ENCODE measurements at places on chromosomes 5 and 9.

- H3K27me3 ChIP-seq: no peaks in the 10 kb centered on the region
- H3K4me3 ChIP-seq: no peak overlapping the region
- H3K27ac ChIP-seq: no peak overlapping the region
- no peak for DNase-seq
- peaks cover 8% of the 10 kb centered on the region for H3K4me1 ChIP-seq
Measured at GRCh38 chr9:133456409-133456808, 3.4 kb upstream of the CACFD1 start.

- no peak for DNase-seq
- no peaks in the 10 kb centered on the region for H3K36me3 ChIP-seq
- H3K4me3 ChIP-seq: no peak overlapping the region
- peaks cover 11% of the 10 kb centered on the region for H3K27me3 ChIP-seq
Measured at GRCh38 chr9:107368696-107369095, 85.6 kb downstream of the RAD23B start.

DNA sequence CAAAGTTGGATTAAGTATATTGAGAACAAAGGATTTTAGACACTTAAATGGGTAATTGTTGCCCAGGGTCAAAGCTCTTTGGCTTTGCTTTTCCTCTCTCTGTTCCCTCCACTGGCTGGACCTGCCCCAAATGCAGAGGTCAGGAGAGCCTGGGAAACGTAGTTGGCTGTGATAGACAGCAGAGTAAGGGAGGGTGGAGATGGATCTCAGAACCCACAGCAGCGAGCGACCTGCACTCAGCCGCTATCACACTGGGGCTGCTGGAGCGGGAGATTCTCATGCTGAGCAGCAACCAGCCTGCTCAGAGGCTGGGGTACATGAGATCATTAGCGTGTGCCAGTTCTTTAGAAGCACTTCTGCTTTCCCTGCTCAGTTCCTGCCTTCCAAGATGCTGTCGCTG is 71.8 kb upstream of the TTC23L start:
- H3K36me3 ChIP-seq: no peaks in the 10 kb centered on the region
- peaks cover 8% of the 10 kb centered on the region for H3K27me3 ChIP-seq
- no peak for DNase-seq
- H3K4me1 ChIP-seq: no peaks in the 10 kb centered on the region

GRCh38 chr9:118269623-118270022 is 565.4 kb downstream of the TLR4 start:
- H3K27me3 ChIP-seq: no peaks in the 10 kb centered on the region
- H3K4me3 ChIP-seq: no peak overlapping the region
- no peaks in the 10 kb centered on the region for H3K36me3 ChIP-seq
- H3K4me1 ChIP-seq: no peaks in the 10 kb centered on the region

GRCh38 chr5:23157716-23158115 is 304.6 kb upstream of the CDH12 start:
- H3K4me3 ChIP-seq: no peak overlapping the region
- H3K27me3 ChIP-seq: no peaks in the 10 kb centered on the region
- H3K4me1 ChIP-seq: no peaks in the 10 kb centered on the region
- no peaks in the 10 kb centered on the region for H3K36me3 ChIP-seq

DNA sequence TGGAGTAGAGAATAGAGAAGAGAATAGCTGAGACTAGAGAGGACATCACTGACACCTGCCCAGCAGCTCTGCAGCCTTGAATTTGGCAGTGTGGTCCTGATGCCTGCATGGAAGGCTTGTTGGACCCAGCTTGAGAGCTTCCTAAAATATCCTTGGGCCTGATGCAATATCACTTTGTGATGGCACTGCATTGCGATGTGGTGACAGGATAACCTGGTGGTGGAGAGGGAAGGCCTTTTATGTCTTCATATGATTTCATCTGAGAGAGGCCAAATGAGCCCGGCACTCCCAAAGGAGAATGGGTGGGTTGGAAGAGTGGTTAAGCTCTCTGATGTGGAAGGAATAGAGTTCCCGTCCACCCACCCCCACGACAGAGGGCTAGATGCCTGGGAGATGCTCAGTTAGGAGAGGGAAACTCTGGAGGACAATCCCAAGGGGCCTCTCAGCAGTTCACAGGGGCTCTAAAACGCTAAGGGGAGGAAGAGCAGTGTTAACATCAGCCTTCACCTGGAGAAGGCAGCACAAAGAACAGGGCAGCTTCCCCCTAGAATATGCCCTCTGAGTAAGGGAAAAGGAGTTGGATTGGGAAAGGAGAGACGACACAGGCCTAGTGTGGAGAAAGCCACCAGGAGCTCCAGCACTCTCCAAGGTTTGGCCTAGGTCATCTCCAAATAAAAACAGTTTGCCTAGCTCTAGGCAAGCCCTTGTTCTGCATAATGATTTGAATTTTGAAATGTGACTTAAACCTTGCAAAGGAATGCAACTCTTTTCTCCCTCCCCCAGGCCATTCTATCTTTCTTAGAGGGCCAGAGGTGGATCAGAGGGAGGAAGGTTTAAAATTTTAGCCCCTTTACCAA is 99.8 kb upstream of the SSBP2 start:
- H3K4me3 ChIP-seq: peak overlapping the region; percentile 83
- no peaks in the 10 kb centered on the region for H3K27me3 ChIP-seq
- no peaks in the 10 kb centered on the region for H3K36me3 ChIP-seq
- DNase-seq: no peak
- H3K4me1 ChIP-seq: peaks cover 40% of the 10 kb centered on the region

DNA sequence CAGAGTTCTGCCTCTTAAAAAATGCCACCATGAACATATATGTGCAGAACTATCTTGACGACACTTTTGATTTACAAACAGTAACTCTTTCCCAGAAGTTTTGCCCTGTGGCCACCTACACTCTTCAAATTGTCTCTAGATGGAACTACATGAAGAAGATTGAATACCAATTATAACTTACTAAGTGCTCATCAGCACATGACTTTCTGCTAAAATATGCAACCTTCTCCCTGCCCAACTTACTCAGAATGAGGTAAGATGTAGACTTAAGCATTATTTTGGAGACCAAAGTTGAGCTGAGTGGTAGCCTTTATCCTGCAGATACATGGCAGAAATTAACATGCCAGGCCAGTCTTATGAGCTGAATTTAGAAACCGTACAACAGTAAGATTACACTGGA is 105.4 kb downstream of the SEMA5A start:
- no peak overlapping the region for H3K4me3 ChIP-seq
- no peaks in the 10 kb centered on the region for H3K36me3 ChIP-seq
- DNase-seq: no peak
- H3K27me3 ChIP-seq: no peaks in the 10 kb centered on the region

- DNase-seq: no peak
- H3K27me3 ChIP-seq: peaks cover 1% of the 10 kb centered on the region
- no peaks in the 10 kb centered on the region for H3K4me1 ChIP-seq
- no peak overlapping the region for H3K4me3 ChIP-seq
Measured at GRCh38 chr9:18910435-18910834, 122.6 kb downstream of the SAXO1 start.

GRCh38 chr5:10151656-10152055 is 98.0 kb downstream of the ATPSCKMT start:
- no peak for DNase-seq
- H3K27me3 ChIP-seq: no peaks in the 10 kb centered on the region
- no peak overlapping the region for H3K27ac ChIP-seq
- no peaks in the 10 kb centered on the region for H3K4me1 ChIP-seq

- no peak overlapping the region for H3K27ac ChIP-seq
- H3K27me3 ChIP-seq: peaks cover 15% of the 10 kb centered on the region
- peaks cover 29% of the 10 kb centered on the region for H3K4me1 ChIP-seq
- H3K36me3 ChIP-seq: peaks cover 5% of the 10 kb centered on the region
- no peak overlapping the region for H3K4me3 ChIP-seq
Measured at GRCh38 chr5:10604975-10605374, 41.1 kb downstream of the ANKRD33B start.

- no peak for DNase-seq
- H3K27me3 ChIP-seq: peaks cover 3% of the 10 kb centered on the region
- H3K36me3 ChIP-seq: no peaks in the 10 kb centered on the region
- no peak overlapping the region for H3K4me3 ChIP-seq
Measured at GRCh38 chr9:78605041-78606000, 308.4 kb downstream of the PSAT1 start.

DNA sequence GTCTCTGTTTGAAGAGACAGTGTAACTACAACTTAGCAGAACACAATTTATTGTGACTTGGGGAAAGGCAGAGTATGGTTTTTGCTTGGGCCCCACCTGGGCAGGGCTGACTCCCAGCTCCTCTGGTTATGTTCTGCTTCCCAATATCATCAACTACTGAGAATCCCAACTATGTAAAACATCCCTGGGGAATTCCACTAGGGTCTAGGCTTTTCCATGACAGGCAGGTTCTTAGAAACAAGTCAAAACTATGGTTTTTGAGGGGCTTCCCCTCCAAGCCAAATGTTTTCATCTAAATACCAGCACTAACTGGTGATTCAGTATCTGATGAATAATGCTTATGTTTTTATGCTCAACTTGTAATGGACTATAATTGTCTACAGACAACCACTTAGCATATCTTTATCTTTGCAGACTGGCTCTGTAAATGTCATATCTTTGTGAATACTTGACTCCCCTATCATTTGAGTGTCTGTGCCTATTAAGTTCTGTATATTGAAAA is 409.5 kb downstream of the PDE4D start:
- peaks cover 10% of the 10 kb centered on the region for H3K4me1 ChIP-seq
- no peaks in the 10 kb centered on the region for H3K27me3 ChIP-seq
- DNase-seq: peak; percentile 27
- no peak overlapping the region for H3K4me3 ChIP-seq

DNA sequence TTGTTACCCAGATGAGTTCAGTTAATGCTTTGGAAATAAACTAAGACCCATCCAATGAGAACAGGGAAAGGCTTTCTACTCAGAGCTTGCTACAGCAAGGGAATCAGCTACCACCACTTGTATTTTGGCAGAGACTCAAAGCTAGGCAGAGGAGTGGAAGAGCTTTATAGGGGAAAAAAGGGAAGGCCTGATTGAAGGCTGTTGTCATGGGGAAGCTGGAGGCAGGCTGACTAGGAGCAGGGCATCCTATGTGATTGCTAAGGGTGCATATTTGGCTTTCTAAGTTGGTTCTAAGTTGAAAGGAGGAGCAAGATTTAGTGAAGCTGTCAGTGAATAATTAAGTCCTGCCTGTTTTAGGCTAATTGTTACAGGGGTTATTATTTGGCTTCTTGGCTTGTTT is 115.5 kb downstream of the PTTG1 start:
- no peaks in the 10 kb centered on the region for H3K36me3 ChIP-seq
- no peak overlapping the region for H3K4me3 ChIP-seq
- H3K4me1 ChIP-seq: peaks cover 5% of the 10 kb centered on the region
- H3K27me3 ChIP-seq: peaks cover 5% of the 10 kb centered on the region
- H3K27ac ChIP-seq: no peak overlapping the region

DNA sequence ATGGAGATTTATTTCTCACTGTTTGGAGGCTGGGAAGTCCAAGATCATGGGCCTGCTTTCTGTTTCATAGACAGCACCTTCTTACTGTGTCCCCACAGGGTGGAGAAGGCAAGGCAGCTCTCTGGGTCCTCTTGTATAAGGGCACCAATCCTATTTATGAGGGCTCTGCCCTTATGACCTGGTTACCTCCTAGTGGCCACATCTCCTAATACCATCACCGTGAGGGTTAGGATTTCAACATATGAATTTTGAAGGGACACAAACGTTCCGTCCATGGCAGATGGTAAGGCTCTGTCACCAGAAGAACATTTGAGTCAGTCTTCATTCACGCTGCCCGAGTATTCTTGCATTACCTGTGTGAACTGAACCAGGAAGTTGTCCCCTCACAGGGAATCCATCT is 48.4 kb downstream of the ANKRD33B start:
- peaks cover 13% of the 10 kb centered on the region for H3K4me1 ChIP-seq
- H3K27ac ChIP-seq: no peak overlapping the region
- no peak for DNase-seq
- H3K4me3 ChIP-seq: no peak overlapping the region
- no peaks in the 10 kb centered on the region for H3K36me3 ChIP-seq

DNA sequence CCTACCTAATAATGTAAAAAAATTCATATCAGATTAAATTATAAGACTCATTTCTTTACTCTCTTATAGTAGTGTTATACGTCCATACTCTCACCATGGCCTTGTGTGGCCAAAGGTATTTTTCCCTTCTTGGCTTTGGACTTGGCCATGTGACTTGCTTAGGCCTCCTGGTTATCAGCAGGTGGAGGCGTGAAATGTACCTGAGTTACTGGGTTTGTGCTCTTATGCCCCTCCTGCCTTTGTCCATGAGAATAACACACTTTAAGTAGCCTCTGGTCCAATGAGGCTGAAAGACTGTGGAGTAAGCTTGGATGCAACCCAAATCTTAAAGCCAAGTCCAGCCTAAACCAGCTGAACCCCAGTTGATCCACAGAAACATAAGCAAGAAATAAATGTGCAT is 68.7 kb downstream of the RETREG1 start:
- H3K4me3 ChIP-seq: no peak overlapping the region
- no peak overlapping the region for H3K27ac ChIP-seq
- no peak for DNase-seq
- no peaks in the 10 kb centered on the region for H3K27me3 ChIP-seq
- H3K36me3 ChIP-seq: peaks cover 4% of the 10 kb centered on the region

- no peaks in the 10 kb centered on the region for H3K36me3 ChIP-seq
- no peaks in the 10 kb centered on the region for H3K27me3 ChIP-seq
- no peak overlapping the region for H3K27ac ChIP-seq
- peak; percentile 24 for DNase-seq
Measured at GRCh38 chr9:113341712-113342410, 1.8 kb upstream of the WDR31 start.

DNA sequence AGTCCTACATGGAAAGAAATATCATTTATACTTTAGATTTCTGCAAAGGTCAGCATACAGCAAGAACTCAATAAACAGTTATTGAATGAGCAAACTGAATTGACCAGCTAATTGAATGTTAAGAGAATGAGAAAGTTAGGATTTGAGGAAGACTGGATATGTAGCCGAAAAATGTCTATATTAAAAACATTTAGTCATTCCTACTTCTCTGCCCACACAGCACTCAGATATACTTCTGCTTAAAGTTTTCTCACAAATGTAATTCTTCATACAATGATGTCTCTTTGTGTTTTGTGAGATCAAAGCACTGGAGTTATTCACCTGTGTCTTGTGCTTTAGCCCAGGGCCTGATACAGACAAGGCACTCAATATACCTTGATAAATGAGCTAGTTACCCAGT is 188.6 kb downstream of the PARP8 start:
- peaks cover 9% of the 10 kb centered on the region for H3K4me1 ChIP-seq
- no peak for DNase-seq
- H3K36me3 ChIP-seq: no peaks in the 10 kb centered on the region
- H3K27ac ChIP-seq: no peak overlapping the region
- H3K4me3 ChIP-seq: no peak overlapping the region
- H3K27me3 ChIP-seq: peaks cover 2% of the 10 kb centered on the region

GRCh38 chr5:173710528-173710927 is 94.1 kb upstream of the BOD1 start:
- H3K4me1 ChIP-seq: no peaks in the 10 kb centered on the region
- H3K27ac ChIP-seq: no peak overlapping the region
- H3K4me3 ChIP-seq: no peak overlapping the region

- H3K27me3 ChIP-seq: no peaks in the 10 kb centered on the region
- H3K36me3 ChIP-seq: no peaks in the 10 kb centered on the region
- no peak overlapping the region for H3K27ac ChIP-seq
Measured at GRCh38 chr5:68376935-68377334, 161.4 kb downstream of the PIK3R1 start.

All from activated CD8-positive, alpha-beta T cell treated with anti-CD3 and anti-CD28 coated beads for 36 hours (primary cell).